ENCODE measurements at places on chromosomes 4 and X.
A peak's percentile ranks its signal among the peaks of the same experiment; 100 is the strongest.

GRCh38 chr4:153530284-153530999 lies 64.3 kb downstream of the TMEM131L start:
- DNase-seq = peak; percentile 34

DNA sequence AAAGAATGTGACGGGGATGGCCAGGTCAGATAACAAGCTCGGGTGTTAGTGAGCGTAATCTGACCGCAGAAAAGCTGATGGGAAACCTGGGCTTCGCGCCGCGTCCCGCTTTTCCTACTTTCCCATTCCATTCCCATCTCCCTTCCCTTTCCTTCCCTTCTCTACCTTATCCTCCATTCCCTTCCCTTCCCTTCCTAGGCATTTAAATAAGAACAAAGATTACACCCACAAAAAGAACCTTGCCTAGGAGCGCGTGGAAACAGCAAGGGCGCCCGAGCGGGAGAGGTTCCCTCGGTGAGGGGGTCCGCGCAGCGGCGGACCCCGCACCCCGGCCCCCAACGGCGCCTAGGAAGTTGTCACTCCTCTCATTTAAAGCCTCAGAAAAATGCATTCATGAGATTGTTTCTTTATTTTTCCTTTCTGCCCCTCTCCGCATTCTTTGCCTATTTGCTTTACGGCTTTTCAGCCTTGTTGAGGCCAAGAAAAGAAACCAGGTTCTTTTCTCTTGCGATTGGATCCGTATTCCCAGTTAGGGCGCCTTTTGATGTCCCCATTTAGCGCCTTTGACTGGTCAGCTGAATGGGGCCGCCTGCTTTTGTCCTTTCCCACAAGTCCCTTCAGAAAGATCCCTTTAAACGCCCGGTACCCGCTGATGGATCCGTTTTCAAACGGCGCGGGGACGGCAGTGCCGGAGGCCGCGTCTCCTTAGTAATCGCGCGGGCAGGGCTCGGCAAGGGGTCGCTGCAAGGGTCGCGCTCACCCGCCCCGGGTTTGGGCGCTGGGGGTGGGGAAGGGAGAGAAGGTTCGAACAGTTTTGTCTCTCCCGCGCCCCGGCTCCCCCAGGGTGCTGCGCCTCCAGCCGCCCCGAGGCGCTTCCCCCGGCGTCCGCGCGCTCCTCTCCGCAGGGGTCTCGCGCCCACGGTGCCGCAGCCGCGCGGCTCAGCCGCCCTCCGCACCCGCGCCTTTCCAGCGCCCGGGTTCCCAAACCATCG lies 54.1 kb upstream of the TMEM33 start:
- no peak for DNase-seq

- DNase-seq = no peak
These were observed 553.6 kb downstream of the STPG2 start for GRCh38 chr4:97589481-97590196.

DNA sequence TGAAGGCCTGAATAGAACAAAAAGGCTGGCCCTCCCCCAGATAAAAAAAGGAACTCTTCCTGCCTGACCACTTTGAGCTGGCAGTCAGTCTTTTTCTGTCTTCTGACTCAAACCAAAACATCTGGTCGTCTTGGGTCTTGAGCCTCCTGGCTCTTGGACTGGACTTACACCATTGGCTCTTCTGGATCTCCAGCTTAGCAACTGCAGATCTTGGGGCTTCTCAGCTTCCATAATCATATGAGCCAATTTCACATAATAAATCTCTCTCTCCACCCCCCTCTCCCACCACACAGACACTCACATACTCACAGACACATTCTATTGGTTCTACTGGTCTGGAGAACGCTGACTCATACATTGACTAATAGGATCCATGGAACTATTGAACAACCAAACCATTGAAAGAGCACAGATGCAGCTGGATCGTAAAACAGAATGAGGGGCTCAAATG lies 15.6 kb upstream of the CWH43 start:
- no peak for DNase-seq

- DNase-seq = no peak
These were observed 745.9 kb downstream of the RPA4 start for GRCh38 chrX:97629597-97629985.

DNA sequence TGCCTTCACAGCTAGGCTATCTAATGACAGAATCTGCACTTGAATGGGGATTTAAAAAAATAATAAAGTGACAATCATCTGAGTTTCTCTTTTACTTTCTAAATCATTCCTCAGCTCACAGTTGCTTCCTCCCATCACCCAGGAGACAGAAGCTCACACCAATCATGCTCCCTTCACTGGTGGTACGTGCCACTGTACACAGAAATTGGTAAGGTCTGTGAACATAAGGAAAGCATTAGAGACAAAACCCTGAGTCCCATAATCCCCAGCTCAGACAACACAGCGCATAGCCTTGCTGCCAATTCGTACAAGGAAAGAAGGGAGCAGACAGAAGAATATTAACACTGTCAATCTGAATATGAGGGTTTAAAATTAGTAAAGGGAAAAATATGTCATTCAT lies 133.1 kb downstream of the IDS start:
- DNase-seq = no peak

GRCh38 chrX:11187001-11187400 lies 75.9 kb downstream of the HCCS start:
- DNase-seq = no peak

DNA sequence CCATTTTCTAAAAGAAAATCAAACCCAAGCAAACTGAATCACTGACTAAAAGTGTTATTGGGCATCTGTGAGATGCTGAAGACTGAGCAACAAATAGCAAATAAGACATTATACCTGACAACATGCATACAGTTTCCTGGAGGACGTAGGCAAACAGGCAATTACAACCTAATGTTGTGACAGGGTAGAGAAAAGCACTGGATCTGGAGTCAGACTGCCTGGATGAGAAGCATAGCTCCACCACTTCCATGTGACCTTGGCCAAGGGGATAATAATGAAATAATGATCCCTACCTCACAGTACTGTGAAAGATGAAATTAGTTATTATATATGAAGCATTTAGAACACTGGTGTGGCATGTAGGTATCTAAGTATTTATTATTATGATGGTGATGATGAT lies 2.7 kb downstream of the SPINK2 start:
- DNase-seq = no peak

DNA sequence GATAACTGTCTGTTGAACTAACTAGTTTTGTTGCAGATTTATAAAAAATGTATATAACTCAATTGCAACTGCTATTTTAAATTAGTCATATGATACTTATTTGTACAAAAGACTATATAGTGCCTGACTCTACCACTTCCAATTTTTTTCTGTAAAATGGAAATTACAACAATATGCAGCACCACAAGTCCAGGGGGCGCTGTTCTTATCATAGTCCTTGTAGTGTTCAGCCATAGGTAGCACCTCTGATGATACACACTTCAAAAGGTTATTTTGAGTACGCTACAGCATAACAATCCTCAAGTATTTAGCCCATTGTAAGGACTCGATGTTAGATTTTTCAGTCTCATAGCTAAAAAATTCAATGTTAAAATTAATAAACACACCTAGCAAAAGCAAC lies 174.9 kb downstream of the CORIN start:
- DNase-seq = no peak

DNA sequence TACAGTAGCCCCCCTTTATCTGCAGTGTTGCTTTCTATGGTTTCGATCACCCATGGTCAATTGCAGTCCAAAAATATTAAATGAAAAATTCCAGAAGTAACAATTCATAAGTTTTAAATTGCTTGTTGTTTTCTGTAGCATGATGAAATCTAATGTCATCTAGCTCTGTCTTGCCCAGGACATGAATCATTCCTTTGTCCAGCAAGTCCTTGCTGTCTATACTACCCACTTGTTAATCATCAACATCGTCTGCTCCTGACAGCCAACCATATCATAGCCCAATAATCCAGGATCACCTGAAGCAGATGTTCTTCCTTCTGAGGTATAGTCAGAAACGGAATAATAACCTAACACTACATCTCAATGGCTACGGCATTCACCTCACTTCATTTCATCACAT lies 79.8 kb downstream of the ADAMTS3 start:
- DNase-seq = no peak

- DNase-seq = peak; percentile 45
These were observed 290.1 kb downstream of the INPP4B start for GRCh38 chr4:142556048-142556447.
